Amniotic epithelial cell (primary cell): ENCODE measurements at places on chromosomes 11 and 22.

- no peak for DNase-seq
Measured at GRCh38 chr22:29142116-29142515, 63.6 kb upstream of the EMID1 start.

- no peak for DNase-seq
Measured at GRCh38 chr11:133388975-133389568, 143.2 kb downstream of the OPCML start.

DNA sequence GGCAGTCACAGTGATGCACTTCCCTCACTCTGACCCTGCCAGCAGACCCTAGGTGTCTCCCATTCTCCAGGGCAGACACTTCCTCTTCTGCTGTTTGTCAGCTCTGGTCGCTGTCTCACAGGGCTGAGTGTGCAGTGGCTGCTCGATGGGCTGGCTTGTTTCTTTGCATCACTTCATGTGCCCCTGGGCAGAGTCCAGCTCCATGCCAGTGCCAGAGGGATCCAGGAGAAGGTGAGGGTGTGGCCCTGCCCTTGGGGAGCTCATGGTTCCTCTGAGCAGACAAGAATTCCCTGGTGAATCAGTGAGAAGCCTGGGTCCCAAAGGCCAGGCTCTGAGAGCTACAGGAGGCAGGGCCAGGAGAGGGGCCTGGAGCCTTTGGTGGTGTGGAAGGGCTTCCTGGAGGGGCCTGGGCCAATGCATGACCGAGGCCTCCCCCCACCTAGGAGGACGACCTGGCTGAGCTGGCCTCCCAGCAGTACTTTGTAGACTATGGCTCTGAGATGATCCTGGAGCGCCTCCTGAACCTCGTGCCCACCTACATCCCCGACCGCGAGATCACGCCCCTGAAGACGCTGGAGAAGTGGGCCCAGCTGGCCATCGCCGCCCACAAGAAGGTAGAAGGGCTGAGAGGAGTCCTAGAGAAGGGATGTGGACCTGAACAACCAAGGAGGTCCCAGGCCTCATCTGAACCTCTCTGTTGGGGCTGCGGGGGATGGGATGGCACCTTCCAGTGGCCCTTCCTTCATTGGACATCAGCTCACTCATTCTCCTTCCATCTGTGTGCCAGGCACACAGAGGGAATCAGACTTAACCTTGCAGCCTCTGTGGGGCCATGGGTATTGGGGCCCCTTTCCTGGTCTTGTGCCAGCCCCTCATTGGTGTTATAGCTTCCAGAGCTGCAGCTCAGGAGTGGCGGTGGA lies 66.1 kb downstream of the MYO7A start:
- DNase-seq: no peak

DNA sequence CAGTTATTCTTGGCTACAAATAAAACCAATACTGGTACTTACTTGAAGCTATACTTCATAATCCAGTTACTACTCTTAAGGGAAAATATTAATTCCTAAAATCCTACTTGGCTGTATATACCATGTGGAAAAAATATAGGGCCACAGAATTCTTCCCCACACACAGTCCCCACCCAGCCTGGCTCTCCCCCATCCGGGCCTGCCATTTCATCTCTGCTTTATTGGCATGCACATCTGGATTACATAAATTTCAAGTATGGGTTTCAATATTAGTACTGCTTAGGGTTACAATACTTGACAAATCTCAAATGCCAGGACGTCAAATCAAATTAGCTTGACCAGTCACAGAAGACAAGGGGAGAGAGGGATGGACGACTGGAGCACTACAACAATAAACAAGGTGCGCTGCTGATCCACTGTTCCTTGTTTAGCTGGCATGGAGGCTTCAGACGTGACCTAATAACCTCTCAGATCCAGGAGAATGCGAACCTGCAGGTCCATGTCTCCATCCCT lies 81.4 kb downstream of the ABTB2 start:
- no peak for DNase-seq

GRCh38 chr22:41757502-41757901 lies 43.0 kb upstream of the CCDC134 start:
- no peak for DNase-seq
